ENCODE measurements at places on chromosomes 6 and 20. TPM values are rescaled to one million over a fixed set of nuclear protein-coding genes. Genes with fewer than 3 reads are reported as not detected.

The ZFP57 gene
- total RNA-seq, result 1.6 TPM

The SERINC3 gene
- 130 TPM for total RNA-seq

The STK38 gene
- total RNA-seq, result 34.4 TPM

The PRELID3B gene
- total RNA-seq, result 50.6 TPM

The ENTPD6 gene
- 16.9 TPM for total RNA-seq

The LTA gene
- total RNA-seq, result not detected

The SLC12A5 gene
- total RNA-seq, result 0.33 TPM

The RAET1L gene
- total RNA-seq, result 0.22 TPM

The ECT2L gene
- 0.39 TPM for total RNA-seq

The PPT2 gene
- total RNA-seq, result 59.3 TPM

The TRAM2 gene
- 68.8 TPM for total RNA-seq

Measured in placental epithelial cell (primary cell).